ENCODE measurements at places on chromosomes 2 and 18.

- no peak for DNase-seq
These were observed 994.1 kb upstream of the ACVR2A start for GRCh38 chr2:146850746-146851145.

DNA sequence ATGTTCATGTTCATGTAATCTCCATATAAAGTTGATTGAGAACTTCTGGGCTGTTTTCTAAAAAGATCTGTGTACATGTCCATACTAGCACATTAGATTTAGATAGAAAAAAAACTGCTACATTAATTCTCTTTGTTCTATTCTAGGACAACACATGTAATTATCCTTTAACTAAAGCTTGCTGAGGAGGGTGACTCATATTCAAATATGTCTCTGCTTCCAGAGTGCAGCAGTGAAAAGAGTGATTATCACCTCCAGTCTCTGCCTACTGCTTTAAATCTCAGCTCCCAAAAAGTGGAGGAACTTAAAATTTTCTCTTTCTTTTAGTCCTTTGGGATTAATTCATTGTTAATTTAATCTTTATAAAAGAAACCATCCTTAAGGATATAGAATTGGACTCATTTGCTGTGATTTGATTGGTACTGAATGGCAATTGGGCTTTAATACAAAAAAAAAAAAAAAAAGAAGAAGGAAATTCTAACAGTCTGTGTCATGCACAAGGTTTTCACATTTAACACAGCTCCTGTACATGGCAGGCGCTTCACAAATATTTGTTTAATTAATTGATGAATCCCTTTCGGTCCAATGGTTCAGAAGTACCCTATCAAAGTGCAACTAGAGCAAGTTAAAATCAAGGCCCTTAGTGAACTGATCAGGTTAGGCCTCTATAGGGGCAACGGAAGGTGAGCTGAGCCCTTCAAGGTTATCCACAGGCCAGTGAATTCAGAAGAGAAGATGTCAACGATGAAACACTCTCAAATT lies 214.0 kb upstream of the KCNJ3 start:
- no peak for DNase-seq

GRCh38 chr2:70203086-70203485 lies 12.3 kb upstream of the C2orf42 start:
- DNase-seq = no peak

DNA sequence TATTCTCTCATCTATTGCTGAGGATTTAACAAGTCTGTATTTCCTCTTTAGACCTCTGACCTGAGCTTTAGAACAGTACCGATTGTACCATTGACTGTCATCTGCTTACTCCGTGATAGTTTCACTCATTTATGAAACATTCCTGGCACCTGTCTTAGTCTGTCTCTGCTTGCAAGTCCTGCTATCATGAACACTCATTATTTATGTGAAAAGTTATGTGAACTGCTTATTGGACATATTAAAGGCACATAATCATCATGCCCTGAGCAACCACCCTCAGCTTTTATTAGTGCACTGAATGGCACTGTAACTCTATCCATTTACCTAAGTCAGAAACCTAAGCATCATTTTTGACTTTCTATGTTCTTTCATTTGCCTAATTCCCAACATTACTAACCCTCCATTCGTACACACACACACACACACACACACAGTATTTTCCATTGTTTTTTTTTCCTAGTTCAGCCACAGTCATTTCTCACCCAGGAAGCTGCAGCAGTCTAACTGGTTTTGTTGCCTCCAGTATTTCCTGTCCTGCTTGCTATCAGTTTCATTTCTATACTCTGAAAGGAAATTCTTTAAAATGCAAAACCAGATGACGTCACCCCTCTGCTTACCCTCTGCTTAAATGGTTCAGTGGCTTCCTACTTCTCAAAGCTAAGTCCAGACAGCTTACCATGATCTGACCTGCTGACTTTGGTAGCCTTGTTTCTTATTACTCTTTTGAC lies 146.1 kb downstream of the HAUS1 start:
- no peak for DNase-seq

- DNase-seq = no peak
These were observed 106.3 kb downstream of the EPHA4 start for GRCh38 chr2:221465776-221466175.

- no peak for DNase-seq
These were observed 91.3 kb upstream of the SEC11C start for GRCh38 chr18:59048378-59048777.

GRCh38 chr18:3383381-3383915 lies 66.5 kb upstream of the TGIF1 start:
- DNase-seq = no peak

- DNase-seq = peak; percentile 65
These were observed 124.7 kb downstream of the CABLES1 start for GRCh38 chr18:23259701-23260681.

- no peak for DNase-seq
These were observed 47.9 kb downstream of the LDLRAD4 start for GRCh38 chr18:13266218-13267100.
